Stimulated activated naive CD4-positive, alpha-beta T cell treated with Interleukin-2 at 50 U/mL for 16 hours (primary cell): ENCODE measurements at places on chromosomes 1 and 21.

DNA sequence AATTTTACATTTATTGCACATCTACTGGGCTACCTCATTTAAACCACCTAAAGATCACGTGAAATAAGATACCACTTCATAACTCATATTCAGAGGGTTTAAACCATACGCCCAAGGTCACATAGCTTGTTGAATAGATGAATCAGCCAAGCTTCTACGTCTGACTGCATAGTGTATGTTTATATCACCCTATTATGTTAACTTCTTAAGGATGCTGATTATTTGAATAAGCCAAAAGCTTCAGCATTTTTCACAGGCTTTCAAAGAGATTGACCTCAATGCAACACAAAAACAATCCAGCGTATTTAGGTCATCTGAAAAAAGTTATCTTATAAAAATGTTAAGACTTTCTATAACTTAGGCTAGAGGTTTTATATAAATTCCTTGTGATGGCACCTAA is 373.8 kb downstream of the TGFB2 start:
- no peak for DNase-seq

- no peak for DNase-seq
These were observed 342.5 kb downstream of the DISC1 start for GRCh38 chr1:231969076-231969475.

DNA sequence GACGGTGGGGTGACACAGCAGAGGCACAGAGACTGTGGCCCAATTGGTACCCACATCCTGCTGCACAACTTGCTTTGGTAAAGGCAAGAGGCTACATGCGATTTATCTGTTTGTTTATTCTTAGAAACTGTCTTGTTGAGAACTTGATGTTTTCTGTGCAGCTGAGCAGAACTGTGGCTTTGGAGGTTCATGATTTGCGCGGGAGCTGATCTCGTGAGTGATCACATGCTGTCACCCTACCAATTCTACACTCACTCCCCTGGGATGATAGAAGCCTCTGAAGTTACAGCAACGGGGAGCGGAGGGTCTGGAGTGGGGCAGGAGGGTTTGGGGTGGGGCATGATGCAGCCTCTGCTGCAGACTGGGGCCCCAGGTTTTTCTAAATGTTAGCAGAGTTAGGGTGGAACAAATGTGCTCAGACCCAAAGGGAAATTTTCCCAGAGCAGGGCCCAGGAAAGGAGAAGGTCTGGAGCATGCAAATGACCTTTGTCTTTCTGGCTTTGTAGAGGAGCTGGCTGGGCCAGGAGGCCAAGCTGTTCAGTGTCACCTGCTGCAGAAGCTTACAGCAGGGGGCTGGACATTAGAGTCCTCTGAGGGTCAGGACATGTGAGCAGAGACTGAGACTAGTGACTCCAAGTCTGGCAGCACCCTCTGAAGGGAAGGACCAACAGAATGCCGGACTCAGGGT is 83.6 kb downstream of the GRIK3 start:
- no peak for DNase-seq

GRCh38 chr1:90724926-90725656 is 8.0 kb upstream of the BARHL2 start:
- DNase-seq, result no peak

GRCh38 chr1:159653201-159653600 is 61.2 kb downstream of the CRP start:
- DNase-seq, result no peak

- DNase-seq, result no peak
These were observed 11.7 kb downstream of the CAPN9 start for GRCh38 chr1:230758709-230759368.

GRCh38 chr1:167820684-167821355 is 93.1 kb downstream of the ADCY10 start:
- no peak for DNase-seq

- DNase-seq, result peak; percentile 9
These were observed 50.3 kb upstream of the COA6 start for GRCh38 chr1:234322979-234323378.

DNA sequence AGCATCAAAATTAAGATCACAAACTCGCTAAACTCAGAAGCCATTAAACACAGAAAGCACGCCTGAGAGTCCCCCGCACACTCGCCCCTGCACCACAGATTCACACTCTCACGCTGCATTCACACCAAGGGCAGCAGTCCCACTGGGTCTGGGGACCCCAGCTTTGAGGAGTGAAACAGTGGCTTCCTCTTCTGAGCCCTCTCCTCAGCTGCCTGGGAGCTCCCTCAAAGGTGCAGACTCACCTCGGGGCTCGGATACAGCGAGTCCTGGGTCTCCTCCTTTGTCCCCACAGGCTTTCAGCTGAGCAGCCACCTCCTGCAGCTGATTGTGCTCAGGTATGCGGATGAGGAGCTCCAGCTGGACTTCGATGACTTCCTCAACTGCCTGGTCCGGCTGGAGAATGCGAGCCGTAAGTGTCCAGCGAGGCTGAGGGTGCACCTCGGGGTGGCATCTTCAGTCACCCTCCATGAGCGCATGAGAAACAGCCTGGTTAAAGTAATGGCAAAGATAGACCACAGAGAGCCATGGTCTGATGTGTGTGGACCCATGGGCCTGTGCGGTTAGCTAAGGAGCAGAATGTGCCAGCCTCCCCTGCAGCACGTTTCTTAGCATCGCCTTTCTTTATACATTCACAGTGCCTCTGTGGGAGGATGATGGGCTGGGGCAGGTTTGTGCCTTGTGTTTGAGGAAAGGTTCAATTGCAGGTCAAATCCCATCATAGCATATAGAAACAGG is 47.9 kb downstream of the CAPN9 start:
- DNase-seq, result no peak

- DNase-seq, result no peak
These were observed 3.5 kb downstream of the RYR2 start for GRCh38 chr1:237045278-237046016.

GRCh38 chr1:18946550-18947381 is 9.7 kb downstream of the IFFO2 start:
- DNase-seq, result no peak

DNA sequence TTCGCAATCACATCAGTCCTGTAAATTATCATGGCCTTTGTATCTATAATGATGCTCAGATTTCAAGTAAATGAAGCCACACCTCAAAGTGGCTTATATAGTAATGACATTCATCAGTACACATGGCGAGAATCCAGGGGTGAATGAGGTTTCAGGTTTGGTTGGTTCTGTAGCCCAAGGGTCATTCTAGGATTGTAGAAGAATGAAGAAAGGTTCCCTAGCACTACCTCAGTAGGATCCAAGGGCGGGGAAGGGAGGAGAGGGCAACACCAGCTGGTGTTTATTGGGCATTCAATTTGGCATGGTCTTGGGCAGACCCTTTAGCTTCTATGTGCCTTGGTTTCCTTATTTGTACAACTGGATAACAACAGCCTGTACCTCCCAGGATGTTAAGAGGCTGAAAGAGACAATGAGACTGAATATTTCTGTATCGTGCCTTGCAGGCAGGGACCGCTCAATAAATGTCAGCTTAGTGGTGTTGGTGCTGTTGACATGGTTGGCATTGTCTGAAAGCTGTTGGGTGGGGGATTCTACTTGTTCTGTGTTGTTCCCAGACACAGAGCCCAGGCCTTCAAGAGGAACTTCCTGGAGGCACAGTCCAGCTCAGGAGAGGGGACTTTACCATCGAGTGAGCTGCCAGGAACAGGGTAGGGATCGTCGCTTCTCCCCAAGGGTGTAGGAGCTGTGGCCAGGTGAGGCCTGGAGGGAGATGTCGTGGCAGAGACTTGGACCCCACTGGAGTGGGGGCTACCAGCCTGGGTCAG is 388.2 kb downstream of the PTPRU start:
- DNase-seq, result no peak

DNA sequence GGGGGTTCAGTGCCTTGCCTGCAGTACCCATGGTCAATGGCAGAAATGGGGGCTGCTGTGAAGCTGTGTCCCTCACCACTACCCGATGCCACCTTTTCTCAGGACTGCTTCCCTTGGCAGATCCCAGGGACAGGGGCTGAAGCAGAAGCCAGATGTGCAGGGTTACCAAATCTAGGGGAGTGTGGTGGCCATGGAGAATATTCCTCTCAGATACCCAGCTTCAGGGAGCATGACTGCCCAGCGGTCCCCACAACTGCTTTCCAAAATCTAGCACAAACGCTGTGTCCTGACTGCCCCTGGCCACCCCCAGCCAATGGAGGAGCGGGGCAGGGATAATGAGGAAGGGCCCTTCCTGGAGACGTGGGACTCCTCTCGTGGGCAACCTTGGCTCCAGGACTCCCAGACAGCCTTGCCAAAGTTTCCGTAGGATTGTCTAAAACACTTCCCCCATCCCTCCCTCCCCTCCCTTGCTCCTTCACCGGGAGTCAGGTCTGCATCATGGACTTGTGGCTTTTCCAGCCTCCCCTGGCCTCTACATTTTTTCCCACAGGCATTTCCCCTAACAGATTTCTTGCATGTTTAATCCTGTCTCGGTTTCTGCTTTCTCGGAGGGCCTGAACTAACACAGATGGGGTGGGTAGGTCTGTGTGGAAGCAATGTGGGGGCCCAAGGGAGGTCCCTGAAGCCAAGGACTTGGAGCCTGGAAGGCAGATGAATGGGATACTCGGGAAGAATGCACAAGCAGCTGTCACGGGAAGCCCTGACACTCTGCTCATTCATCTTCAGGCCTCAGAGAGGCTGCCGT is 80.5 kb downstream of the OMA1 start:
- DNase-seq, result no peak

DNA sequence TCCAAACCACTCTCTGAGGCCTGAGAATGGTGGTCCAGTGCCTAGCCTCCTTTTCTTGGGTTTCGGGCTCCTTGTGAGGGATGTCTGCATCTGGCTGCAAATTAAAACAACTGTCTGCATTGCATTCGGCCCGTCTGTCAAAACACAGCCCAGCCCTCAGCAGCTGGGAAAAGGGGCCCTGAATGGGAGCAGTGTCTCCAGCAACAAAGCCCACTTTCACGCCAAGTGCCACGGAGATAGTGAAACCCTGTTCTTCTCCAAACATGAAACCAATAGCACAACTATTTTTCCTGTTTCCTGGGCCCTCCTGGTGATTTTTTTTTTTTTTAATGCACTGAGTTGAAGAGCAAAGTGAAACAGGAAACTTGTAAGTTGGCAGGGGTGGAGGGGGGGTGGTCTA is 138.4 kb downstream of the PLXNA2 start:
- DNase-seq, result no peak

DNA sequence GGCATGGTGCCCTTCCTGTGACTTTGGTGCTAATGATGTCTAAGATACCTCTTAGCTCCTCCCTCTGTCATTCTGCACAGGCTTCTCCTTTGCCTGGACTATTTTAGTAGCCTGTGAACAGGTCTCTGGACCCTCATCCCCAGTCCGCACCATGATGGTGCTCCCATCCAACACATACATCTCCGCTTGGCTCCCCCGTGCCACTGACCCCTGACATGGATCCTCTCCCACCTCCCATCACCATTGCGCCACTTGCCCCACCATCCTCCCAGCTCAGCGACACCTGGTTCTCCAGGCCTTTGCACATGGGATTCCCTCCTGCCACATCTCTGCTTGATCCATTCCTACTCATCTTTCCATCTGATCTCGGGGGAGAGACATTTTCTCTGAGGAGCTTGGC is 33.9 kb downstream of the RUNX3 start:
- DNase-seq, result no peak

- no peak for DNase-seq
These were observed 60.8 kb downstream of the ELK4 start for GRCh38 chr1:205570796-205571537.

GRCh38 chr1:86430376-86430775 is 6.4 kb downstream of the CLCA2 start:
- DNase-seq, result no peak

DNA sequence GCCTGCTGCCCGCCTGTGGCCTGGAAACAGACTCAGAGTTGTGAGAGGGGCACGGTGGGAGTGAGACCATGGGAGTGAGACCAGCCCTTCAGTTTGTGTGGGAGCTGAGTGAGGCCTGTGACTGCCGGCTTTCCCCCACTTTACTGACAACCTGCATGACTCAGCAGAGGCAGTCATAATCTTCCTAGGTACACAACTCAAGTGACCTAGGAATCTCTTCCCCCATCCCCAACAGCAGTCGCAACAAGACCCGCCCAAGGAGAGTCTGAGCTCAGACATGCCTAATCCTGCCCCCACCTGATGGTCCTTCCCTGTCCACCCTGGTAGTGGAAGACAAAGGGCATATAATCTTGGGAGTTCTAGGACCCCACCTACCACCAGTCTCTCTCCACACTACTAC is 44.2 kb downstream of the KLHL20 start:
- DNase-seq, result no peak

- DNase-seq, result no peak
These were observed 149.1 kb downstream of the LYPLAL1 start for GRCh38 chr1:219322766-219323165.

- DNase-seq, result no peak
These were observed 91.0 kb downstream of the OLFML2B start for GRCh38 chr1:161932668-161933067.

- no peak for DNase-seq
These were observed 75.5 kb downstream of the CAMK2N1 start for GRCh38 chr1:20410503-20410902.

GRCh38 chr1:30756545-30757351 is 826 bp downstream of the LAPTM5 start:
- DNase-seq, result peak; percentile 62

GRCh38 chr1:28135371-28136168 is 40.9 kb downstream of the PTAFR start:
- no peak for DNase-seq

DNA sequence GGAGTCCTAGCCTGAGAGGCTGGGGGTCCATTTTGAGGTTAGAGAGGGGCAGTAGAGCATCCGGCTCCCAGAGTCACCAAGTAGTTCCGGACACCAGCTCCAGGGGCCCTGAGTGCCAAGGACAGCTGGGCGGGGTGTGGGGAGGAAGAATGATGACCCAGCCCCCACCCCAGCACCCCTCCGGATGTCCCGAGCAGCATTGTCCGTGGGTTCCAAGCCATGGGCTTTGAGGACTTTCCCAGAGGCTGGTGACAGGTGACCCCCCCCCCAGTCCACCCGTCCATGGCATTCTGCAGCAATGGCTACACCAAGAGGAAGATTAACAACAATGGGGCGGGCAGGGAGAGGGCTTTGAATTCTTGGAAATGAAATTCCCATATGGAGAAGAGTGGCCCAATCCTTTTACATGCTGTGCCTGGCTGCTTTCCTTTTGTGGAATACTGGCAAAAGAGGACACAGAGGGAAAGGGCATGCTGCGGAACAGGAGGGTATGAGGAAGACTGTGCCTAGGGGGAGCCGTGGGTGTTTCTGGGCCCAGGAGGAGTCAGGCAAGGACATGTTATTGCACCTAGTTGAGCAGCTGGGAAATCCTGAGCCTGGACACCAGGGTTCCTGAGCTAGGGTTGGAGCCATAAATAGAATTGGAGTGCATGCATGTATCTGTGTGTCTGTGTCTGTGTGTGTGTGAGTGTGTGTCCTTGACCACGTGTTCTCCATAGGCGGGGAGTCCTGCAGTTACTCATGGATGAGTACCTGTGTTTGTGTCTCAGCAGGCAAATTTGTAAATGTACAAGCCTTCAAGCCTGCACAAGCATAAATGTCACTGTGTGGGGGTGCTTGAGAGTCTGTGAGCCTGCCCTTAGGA is 956 bp downstream of the ATP1A2 start:
- no peak for DNase-seq

- DNase-seq, result no peak
These were observed 4.3 kb downstream of the OSBPL9 start for GRCh38 chr1:51621161-51621560.

- DNase-seq, result no peak
These were observed 66.7 kb upstream of the AJAP1 start for GRCh38 chr1:4587721-4588120.
